ENCODE measurements at places on chromosomes 11 and 22.

- DNase-seq = no peak
These were observed 58.2 kb downstream of the WNT7B start for GRCh38 chr22:45918459-45919370.

- DNase-seq = no peak
These were observed 17.0 kb downstream of the APLP2 start for GRCh38 chr11:130086669-130087068.

- DNase-seq = no peak
These were observed 34.0 kb downstream of the RTL6 start for GRCh38 chr22:44464000-44464399.

- no peak for DNase-seq
These were observed 10.4 kb downstream of the OR52K2 start for GRCh38 chr11:4459500-4459899.

DNA sequence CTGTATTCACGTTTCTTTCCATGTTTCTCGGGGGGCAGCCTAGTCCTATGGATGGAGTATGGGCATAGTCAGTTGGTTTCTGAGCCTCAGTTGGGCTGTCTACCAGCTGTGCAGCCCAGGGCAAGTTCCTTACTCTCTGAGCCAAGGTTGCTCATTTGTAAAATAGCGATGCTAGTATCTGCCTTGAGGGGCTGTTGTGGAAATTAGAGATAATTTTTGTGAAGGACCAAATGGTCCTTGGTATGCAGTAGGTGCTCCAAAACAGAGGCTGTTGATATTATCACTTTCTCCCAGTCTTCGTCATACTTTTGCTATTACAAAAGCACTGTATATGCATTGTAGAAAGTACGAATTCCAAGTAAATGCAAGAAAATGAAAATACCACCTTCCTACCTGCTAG is 82.7 kb upstream of the MYOD1 start:
- DNase-seq = no peak

- no peak for DNase-seq
These were observed 37.5 kb downstream of the DEUP1 start for GRCh38 chr11:93368022-93368421.

DNA sequence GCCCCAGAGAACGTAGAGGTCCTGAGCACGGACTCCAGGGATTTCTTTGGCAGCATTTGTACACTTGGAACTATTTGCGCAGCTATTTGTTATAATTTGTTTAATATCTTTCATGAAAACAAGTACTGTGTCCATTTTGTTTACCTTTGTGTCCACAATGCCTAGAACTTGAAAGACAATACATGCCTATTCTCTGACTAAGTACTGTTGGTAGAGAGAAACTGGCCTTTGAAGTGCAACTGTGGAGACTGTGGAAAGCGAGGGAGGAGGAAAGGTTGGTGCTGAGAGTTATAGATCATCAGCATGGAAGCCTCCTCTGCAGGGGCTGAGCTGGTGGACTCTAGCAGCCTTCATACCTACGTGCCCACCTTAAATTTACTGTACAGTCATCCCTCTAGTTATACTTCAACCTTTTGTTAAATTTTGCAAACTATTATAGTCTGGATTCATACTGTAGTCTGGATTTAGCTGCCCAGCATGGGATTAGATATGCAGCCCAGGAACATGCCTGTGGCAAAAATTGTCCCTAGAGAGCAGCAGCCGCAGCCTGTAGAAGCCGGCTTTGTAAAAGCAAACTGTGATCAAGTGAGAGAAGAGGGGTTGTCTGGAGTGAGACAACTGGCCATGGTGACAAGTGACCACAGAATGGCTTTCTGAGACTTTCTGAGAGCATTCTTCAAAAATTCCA is 24.2 kb upstream of the YAP1 start:
- no peak for DNase-seq

DNA sequence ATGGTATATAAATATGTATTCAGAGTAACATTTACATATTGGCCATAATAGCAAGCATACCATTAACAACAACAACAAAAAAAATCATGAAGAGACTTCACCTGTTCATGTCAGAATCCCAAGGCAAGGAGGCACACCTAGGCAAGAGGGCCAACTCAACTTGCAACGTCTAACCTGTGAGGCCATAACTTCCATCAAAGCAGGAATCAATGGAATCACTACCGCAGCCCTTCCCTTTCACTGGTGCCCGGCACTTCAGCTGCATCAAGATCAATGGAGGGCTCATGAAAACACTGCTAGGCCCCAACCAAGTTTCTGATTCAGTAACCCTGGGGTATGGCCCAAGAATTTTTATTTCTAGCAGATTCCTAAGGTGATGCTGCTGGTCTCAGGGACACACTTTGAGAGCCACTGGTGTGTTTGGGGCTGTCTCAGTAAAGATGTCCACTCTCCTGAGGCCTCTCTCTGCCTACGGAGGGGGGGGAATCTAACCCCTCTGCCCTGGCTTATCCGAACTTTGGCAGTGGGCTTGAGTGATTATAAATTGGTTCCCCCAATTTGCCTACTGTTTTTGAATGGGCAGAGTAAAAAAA is 8.0 kb downstream of the ZFTA start:
- no peak for DNase-seq

- DNase-seq = no peak
These were observed 70.8 kb downstream of the NTM start for GRCh38 chr11:131441051-131441810.

GRCh38 chr22:44195189-44195871 is 14.6 kb downstream of the PARVG start:
- no peak for DNase-seq

- DNase-seq = no peak
These were observed 184.2 kb downstream of the MN1 start for GRCh38 chr22:27617214-27617881.

Measured in nephron progenitor cell (in vitro differentiated cells).